Right cardiac atrium (tissue), 5 donors: ENCODE measurements at places on chromosomes 5 and 9. TPM values are rescaled to one million over a fixed set of nuclear protein-coding genes. Genes with fewer than 3 reads are reported as not detected.

The OLFM1 gene
- 8.8 TPM for total RNA-seq

The SGCD gene
- total RNA-seq: 75.8 TPM

The PHF24 gene
- 0.36 TPM for total RNA-seq

The FREM1 gene
- total RNA-seq: 6.7 TPM

The HRCT1 gene
- total RNA-seq: 5.6 TPM

The FBP2 gene
- total RNA-seq: not detected

The RGS14 gene
- total RNA-seq: 4.2 TPM

The PCDHA11 gene
- total RNA-seq: 0.42 TPM

The SLC34A3 gene
- total RNA-seq: not detected

The FAM81B gene
- 19.7 TPM for total RNA-seq

The NR4A3 gene
- 4.1 TPM for total RNA-seq

The WASHC1 gene
- total RNA-seq: 14.6 TPM

The TAF7 gene
- 109 TPM for total RNA-seq

The PCDHB14 gene
- total RNA-seq: 5.2 TPM

The WDR5 gene
- 15.4 TPM for total RNA-seq

The LSM11 gene
- total RNA-seq: 1.7 TPM

The ASPN gene
- 7.9 TPM for total RNA-seq

The FGF1 gene
- 28.7 TPM for total RNA-seq
